ENCODE measurements at places on chromosomes 2 and 18.

DNA sequence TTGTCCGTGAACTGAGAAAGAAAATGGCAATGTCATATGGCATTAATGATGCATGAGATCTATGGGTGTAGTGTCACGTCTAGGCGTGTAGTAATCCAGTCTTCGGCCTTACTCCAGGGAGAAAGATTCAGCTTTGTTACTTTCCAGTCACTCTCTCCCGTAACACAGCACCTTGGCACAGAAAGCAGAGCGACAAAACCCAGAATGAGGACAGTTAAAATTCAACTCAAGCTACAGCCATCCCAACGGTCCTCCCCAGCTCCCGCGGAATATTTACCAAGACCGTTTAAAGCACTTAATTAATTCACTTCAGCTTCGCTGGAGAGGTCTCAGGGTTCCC, 797 bp upstream of the CRIM1 start:
- DNase-seq: no peak

GRCh38 chr2:171794918-171795317, 99.1 kb downstream of the SLC25A12 start:
- DNase-seq: no peak

DNA sequence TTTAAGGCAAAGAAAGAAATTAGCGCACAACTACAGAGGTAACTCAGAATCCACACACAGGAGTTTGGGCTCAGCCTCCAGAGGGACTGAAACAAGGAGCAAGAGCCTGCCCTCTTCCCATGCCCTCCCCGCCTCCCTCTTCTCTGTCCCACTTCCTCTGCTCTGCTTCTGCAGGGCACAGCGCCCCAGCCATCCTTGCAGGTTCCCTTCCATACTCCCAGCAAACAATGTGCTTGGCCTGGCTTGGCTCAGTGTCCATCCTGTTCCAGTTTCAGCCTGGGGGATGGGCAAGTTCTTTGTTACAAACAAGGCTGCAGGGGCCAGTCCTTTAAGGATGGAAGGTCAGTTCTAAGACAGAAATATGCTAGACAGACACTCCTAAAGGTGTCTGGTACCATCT, 133.5 kb downstream of the CDH20 start:
- DNase-seq: no peak

DNA sequence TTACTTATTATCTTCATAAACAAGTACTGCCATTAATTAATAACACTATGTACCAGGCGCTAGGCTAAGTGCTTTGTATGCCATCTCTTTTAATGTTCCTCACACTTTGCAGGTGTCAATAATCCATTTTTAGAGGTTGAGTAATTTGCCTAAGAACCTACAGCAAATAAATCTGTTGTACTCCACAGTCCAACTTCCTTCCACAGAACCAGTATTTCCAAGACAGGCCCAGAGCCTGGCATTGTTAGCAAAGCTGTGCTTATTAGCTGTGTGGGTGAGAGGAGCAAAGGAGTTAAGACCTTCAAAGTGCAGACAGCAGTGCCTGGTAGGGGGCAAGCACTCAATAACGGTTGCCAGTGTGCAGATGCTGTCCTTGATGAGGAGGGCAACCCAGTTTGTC, 14.2 kb upstream of the PTPN4 start:
- no peak for DNase-seq

- DNase-seq: no peak
Measured at GRCh38 chr18:63091671-63092364, 227.8 kb downstream of the BCL2 start.
